ENCODE measurements at places on chromosomes 13 and 19.

- no peak for DNase-seq
These were observed 952.0 kb downstream of the SLITRK5 start for GRCh38 chr13:88623150-88623549.

- DNase-seq = no peak
These were observed 7.6 kb upstream of the SLC7A10 start for GRCh38 chr19:33233056-33233873.

DNA sequence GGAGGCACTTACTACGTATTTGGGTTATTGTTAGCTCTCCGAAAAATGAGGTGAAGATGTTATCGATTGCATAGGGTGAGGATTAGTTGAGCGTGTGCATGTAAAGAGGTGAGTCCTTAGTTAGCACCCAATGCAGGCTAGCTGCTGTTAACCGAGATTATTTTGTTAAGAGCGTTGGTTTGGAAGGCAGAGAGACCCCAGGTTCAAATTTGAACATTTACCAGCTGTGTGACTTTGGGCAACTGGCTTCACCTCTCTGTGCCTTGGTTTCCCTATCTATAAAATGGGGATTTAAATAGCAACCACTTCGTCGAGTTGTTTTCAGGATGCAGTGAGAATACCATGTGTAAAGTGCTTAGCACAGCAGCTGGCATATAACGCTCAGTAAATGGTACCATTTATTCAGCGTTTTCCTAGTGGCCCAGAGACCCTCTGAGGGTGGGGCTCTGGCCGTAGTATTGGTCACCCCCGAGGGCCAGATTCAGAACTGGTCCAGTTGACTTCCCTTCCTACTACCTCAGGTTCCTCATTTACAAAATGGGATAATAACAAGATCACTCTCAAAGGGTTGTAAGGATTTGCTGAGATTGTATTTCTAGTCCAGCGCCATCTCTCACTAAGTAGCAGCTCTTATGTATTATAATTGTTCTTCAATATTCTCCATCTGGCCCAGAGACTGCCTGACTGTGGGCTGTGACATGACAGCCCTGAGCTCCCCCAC is 887 bp downstream of the SIPA1L3 start:
- no peak for DNase-seq

DNA sequence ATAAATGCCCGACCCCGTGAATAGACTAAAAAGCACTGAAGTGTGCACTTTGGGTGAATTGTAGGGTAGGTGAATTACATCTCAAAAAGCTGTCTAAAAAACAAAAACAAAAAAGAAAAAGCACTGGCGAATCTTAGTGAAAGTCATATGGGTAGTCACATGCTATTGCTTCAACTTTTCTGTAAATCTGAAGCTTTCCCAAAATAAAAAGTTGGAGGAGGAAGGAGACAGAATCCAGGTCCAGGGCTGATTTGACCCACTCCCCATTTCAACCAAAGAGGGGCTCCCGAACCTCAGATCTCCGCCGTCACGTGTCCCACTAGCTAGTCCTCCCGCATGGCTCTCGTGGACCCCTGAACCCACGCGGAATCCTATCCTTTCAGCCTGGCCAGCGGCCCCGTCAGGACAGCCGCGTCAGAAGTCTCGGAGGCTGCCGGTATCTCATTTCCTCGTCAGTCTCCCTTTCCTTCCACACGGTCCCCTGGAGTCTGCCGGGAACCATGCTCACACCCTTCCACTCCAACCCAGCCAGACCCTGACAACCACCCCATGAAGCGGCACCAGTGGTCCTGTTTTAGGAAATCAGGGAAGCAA is 6.1 kb downstream of the PPP1R12C start:
- no peak for DNase-seq

- no peak for DNase-seq
These were observed 5.7 kb downstream of the USPL1 start for GRCh38 chr13:30623392-30623791.

DNA sequence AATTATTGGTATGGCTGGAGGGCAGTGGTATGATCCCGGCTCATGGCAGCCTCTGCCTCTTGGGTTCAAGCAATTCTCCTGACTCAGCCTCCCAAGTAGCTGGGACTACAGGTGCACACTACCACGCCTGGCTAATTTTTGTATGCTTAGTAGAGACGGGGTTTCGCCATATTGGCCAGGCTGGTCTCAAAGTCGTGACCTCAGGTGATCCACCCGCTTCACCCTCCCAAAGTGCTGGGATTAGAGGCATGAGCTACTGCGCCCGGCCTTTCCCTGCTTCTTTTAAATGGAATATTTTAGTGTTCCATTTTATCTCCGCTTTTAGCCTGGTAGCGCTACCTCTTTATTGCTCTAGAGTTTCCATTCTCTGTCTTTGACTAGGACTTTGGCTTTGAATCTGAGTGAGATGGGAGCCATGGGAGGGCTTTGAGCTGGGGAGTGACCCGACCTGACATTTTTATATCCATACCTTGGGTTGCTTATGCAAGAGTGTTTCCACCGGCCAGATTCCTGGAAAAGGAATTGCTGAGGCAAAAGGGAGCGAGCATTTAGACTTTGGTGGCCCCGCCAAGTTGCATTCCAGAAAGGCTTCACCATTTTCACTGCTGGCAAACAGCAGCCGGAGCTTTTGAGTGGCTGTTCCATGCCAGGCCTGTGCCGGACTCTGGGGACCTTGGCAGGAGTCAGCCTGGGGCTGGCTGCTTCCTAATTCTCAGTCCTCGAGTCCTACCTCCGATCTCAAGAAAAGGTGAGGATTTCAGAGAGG is 22.9 kb downstream of the BICRA start:
- no peak for DNase-seq

DNA sequence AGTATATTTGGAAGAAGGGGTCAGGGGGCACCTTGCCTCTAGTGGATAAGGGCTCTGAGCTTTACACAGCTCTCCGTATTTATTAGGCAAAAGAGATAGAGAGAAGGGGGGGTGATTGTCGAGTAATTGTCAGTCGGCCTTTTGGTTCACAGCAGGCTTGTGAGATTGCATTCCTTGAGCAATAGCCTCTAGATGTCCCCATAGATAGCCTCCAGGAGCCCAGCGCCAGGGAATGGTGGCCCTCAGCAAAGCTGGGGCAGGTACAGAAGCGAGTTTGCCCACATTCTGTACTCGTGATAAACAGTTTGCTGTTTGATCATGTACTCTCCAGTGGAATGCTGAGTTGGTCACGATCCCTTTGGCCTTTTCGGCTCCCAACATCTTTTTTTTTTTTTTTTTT is 4.6 kb downstream of the ZNF613 start:
- no peak for DNase-seq

DNA sequence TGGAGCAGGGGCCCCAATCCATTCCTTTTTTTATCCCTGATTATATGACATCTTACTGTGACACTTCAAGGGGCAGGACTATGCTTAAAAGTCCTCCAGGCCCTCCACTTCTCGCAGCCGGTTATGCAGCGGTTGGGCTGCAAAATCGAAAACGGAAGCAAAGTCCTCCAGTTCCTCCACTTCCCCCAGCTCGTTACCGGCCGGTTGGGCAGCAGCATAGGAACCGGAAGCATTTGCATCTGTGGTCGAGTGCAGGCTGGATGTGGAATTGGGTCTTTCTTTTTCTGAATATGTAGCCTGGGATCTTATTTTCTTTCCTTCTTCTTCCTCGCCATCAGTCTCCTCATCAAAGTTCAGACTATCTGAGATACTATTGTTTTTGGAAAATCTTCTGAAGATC is 46.1 kb downstream of the OXGR1 start:
- DNase-seq = no peak

- DNase-seq = no peak
These were observed 38.2 kb downstream of the ARRDC2 start for GRCh38 chr19:18046059-18046718.

DNA sequence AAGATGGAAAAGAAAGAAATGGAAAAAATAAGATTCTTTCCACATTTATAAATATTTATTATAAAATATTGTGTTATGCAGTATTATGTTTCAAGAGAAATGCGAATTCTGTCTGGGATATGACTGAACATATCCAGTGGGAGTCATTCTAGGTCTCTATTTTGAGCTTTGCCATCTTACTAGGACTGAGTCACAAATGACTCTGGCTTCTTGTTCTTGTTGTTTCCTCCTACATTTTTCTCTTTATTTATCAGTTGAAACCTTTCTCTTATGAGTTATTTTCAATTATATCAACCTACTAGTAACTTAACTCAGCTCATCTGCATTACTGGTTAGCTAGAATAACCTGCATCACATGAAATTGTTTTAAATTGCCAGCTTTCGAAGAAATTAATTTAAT is 1247.3 kb downstream of the SLITRK1 start:
- no peak for DNase-seq
